Aorta (tissue), 5 donors: ENCODE measurements at places on chromosomes 1 and 21. TPM values are rescaled to one million over a fixed set of nuclear protein-coding genes. Genes with fewer than 3 reads are reported as not detected.

DNA sequence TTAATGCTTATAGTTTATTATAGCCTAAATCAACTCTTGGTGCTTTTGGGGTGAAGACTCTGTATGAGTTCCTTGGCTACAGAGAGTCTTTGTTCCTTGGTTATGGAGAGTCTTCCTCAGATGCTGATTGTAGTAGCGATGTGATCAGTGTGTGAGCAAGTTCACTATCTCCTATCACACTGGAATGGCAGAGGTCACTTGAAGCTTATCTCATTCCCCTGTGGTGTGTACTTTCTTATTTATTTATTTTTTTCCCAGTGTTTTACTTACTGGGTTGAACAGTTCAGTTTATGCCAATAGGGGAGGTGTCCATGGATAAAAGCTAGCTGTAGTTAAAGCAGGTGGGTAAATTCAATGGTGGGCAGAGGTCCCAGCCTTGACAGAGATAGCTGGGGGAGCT, 20.1 kb upstream of the MAB21L3 start:
- DNase-seq, result no peak

DNA sequence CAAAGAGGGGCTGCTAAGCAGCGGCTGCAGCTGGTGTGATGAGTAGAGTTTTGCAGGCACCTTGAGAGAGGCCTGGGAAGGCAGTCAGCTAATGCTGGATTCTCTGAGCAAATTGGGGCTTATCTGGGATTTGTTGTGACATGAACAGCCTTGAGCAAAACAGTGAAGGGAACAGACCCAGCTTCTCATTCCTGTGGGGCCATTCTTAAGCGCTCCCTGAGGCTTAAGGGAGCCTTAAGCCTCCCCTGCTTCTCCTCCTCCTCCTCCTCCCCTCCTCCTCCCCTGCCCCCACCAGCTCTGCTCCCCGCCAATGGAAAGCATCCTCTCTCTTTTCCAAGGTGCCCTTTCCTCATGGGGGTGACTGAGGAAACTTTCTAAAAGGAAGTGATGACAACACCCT, 21.3 kb downstream of the HMGCS2 start:
- DNase-seq, result no peak

GRCh38 chr1:54519709-54520108, 28.3 kb upstream of the ACOT11 start:
- DNase-seq, result no peak

DNA sequence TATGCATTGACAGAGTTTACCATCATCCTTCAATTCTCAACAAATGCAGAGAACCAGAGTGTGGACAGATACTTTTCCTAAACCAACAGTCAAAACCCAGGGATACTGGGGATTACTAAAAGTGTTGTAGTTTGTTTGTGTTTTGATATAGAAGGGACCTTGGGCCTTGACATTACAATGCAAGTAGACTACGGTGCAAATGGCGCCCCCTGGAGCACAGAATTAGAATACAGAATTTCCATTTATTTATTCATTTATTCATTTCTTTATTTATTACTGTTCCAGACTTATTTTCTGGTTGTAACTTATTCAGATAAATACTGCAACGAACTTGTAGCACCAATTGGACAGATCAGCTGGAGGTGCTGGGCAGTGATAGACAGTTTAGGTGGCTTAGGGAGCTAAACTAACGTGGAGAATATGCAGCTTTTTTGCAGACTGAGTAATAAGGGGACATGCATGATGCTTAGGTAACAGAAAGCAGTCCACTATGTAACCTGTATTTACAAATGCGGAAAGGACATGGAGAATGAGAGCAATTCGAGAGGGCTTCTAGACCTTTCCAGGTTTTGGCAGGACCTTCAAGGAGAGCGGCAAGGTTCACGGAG, 42.6 kb downstream of the KIRREL1 start:
- no peak for DNase-seq

DNA sequence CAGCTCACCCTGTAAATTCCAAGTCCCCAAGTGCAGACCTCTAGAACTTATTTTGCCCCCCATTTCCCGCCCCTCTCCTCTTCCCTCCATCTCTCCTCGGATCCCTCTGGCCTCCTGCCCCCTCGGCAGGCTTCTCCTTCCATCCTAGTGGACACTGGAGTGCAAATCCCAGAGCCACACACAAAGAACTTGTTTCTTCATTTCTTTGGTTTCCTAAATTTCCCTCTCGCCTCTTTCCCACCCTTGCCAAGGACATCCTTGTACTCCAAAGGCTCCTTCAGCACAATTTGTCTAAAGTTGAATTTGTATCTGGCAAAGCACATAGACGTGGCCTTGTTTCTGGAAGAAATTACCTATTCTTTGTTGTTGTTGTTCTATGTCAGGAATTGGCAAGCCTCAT, 17.5 kb downstream of the UMODL1 start:
- DNase-seq, result no peak

DNA sequence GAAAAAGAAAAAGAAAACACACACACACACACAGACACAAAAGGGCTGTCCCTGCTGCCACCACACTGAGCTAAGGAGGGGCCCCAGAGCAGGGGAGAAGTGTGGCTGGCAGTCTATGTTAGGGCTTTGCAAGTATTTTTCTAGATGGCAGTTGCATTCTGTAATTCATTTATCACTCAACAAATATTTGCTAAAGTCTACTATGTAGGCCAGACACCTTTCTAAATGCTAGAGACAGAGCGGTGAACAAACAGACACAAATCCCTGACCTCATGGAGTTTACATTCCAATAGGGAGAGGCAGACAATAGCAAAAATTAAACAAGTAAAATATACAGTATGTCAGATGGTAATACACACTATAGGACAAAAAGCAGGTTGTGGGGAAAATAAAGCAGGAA, 20.2 kb downstream of the WDR64 start:
- DNase-seq, result no peak

DAB1 gene
- 2.4 TPM for polyA plus RNA-seq

TAS1R1 gene
- polyA plus RNA-seq, result 1.3 TPM

PLOD1 gene
- polyA plus RNA-seq, result 60.0 TPM

SELP gene
- 8.6 TPM for polyA plus RNA-seq
